ENCODE measurements at places on chromosomes 11 and 22.

- DNase-seq: no peak
Measured at GRCh38 chr11:67027483-67027930, 4.6 kb downstream of the SYT12 start.

DNA sequence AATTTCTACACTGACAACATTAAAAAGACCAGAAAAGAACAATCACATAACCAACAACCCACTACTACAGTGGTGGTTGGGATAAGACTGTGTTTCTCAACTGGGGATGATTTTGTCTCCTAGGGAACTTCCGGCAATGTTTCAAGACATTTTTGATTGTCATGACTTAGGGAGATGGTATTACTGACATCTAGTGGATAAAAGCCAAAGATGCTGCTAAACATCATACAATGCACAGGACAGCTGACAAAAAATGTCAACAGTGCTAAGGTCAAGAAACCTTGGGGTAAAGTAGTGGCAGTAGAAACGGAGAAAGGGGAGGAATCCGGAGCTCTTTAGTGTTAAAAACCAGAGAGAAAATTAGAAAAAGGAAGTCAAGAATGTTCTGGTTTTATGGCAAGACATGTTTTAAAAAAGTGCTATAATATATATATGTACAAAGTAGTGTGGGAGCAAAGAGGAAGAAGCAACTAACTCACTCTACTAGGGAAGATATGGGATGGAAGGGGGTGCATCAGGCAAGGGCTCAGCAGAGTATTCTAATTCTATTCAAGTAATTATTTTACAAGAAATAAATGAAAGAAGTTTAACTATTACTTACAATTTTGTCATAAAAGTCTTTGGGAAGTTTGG lies 37.2 kb downstream of the CKAP5 start:
- peak; percentile 58 for DNase-seq

- no peak for DNase-seq
Measured at GRCh38 chr11:123072332-123072761, 10.4 kb upstream of the HSPA8 start.

GRCh38 chr22:19412478-19412877 lies 19.1 kb downstream of the HIRA start:
- no peak for DNase-seq

- no peak for DNase-seq
Measured at GRCh38 chr11:91421641-91422040, 803.0 kb upstream of the FAT3 start.

DNA sequence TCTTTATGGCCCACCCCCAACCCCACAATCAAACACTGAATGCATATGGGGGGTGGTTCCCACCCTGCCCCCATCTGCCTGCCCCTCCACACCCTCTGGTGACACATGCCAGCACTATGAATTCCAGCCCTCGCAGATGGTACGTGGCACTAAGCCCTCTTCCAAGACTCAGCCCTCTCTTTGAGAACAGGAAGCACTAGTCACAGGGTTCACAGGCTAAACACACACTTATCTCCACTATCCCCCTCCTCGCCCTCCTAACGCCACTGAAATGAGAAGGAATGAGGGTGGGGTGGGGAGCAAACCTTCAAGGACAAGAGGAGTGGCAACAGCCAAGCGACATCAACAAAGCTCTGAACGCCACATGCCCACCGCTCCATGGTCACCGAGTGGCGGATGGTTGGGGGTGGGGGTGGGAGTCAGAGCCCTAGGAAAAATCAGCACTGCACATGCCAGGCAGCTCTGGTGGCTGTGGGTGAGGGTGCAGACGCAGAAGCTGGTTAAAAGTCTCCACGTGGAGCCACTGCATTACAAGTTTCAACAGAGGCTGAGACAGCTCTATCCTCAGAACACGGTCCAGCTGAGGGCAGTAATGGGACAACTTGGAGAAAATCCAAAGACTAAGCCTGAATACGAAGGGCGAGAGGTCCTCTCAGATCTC lies 33.6 kb downstream of the TMEM184B start:
- DNase-seq: peak; percentile 83

DNA sequence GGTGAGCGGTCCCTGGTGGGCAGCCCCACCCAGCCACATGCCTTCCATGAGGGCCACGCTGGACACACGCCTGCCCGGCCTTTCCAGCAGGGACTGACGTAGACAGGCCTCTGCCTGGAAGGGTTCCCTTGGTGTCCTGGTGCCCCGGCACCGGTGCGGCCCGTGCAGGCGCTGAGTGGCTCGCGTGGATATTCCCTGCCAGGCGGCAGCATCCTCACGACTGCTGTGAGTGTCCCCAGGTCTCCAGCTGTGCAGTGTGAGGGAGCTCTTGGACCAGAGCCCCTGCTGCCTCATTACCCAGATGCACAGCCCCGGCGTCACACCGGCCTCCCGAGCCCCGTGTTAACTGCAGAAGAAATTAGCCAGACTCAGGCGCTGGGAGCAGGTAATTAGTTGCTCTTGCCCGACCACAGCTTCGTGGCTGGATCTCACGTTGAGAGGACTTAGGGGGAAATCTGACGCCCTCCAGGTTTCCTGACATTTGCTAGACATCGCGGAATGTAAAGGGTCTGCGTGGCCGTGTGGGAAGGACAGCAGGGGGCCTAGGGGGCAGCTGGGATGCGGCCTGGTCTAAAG lies 1196.3 kb downstream of the BRD1 start:
- DNase-seq: no peak

GRCh38 chr11:82757660-82758357 lies 24.1 kb upstream of the FAM181B start:
- no peak for DNase-seq

DNA sequence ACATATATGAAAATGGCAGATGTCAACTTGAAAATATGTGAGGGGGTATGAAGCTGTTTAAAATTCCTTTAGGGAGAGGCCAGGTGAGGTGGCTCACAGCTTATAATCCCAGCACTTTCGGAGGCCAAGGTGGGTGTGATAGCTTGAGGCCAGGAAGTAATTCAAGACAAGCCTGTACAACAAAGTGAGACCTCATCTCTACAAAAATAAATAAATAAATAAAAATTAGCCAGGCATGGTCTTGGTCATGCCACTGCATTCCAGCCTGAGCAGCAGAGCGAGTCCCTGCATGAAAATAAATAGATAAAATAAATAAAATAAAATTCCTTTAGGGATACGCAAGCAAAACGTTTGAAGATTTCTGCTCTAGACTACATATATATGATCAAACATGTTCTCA lies 38.1 kb upstream of the FAM181B start:
- no peak for DNase-seq

- DNase-seq: peak; percentile 60
Measured at GRCh38 chr11:27464289-27464696, 8.3 kb downstream of the LGR4 start.

GRCh38 chr11:67538823-67539505 lies 15.7 kb upstream of the CABP2 start:
- DNase-seq: no peak

GRCh38 chr11:77042111-77042726 lies 8.0 kb downstream of the B3GNT6 start:
- no peak for DNase-seq

GRCh38 chr11:93236741-93237675 lies 39.2 kb upstream of the SLC36A4 start:
- peak; percentile 57 for DNase-seq

- DNase-seq: no peak
Measured at GRCh38 chr11:60378354-60378753, at the start of gene MS4A7. TSS of gene MS4A7 (plus strand) at chr11:60378532. CDS start at chr11:60383142, 4,610 bp downstream.

- no peak for DNase-seq
Measured at GRCh38 chr11:128575174-128575960, 12.0 kb downstream of the ETS1 start.

- DNase-seq: peak; percentile 60
Measured at GRCh38 chr11:17063171-17064002, 14.1 kb downstream of the RPS13 start.

- DNase-seq: peak; percentile 77
Measured at GRCh38 chr22:31173386-31174145, 13.6 kb downstream of the RNF185 start.

GRCh38 chr11:9060700-9061111 lies 30.7 kb downstream of the SCUBE2 start:
- DNase-seq: no peak

- no peak for DNase-seq
Measured at GRCh38 chr22:30240541-30241417, 5.8 kb downstream of the LIF start.

DNA sequence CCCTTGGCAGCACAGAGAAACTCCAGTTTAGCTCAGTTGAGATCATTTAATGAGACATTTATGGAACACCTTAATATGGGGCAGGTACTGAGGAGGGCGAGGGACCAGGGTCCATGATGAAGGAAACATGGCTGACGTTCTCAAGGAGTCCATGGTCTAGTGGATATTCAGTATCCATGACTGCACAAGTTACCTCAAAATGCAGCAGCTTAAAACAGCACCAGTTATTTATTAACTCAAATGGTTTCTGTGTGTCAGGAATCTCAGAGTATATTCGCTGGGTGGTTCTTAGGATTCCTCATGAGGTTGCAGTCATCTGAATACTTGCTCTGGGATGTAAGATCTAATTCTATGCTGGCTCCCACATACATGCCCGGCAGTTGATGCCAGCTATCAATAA lies 346.8 kb downstream of the LARGE1 start:
- no peak for DNase-seq

- DNase-seq: peak; percentile 86
Measured at GRCh38 chr22:19909350-19910179, 32.0 kb upstream of the COMT start.

- no peak for DNase-seq
Measured at GRCh38 chr22:30564761-30565119, 9.7 kb downstream of the GAL3ST1 start.

DNA sequence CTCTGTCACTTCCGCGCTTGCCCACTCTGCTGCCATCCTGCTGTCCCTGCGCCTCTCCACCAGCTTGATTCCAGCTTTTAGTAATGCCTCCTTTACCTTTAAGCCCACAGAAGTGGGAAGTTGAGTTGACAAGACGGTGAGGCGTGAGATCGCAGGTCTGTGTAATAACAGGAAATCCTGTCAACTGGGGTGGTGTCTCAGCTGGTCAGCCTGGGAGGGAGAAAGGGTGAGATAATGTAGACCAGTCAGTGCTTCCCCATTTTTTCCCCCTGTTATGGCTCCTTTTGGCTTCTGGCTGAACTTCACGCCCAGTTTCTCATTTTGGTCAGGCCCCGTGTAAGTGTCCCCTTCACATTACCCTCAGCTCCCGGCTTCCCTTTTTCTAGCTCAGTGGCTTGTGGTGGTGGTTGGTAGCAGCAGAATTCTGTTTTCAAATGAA lies 98.9 kb downstream of the TRAF6 start:
- DNase-seq: peak; percentile 38

DNA sequence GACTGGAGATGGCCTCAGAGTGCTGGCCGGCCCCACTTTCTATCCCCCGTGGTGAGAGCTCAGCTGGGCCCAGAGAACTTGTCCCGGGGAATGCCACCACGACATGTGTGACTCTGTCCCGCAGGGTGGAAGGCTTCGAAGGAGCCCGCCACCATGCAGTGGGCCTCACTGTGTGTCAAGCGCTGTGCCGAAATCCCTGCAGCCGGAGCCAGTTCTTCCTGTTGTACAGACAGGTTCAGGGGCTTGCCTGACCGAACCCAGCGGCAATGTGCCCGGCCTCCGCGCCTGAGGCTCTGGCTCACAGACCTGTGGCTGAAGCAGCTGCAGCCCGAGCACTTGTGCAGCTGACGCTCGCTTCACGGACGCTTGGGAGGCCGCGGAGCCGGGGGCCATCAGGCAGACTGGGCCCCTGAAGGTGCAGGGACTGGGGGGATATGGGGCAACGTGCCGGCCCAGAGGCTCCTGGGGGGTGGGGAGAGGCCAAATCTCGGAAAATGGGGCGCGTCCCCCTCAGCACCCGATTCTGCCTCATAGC lies 650 bp downstream of the PPM1F start:
- peak; percentile 48 for DNase-seq

DNA sequence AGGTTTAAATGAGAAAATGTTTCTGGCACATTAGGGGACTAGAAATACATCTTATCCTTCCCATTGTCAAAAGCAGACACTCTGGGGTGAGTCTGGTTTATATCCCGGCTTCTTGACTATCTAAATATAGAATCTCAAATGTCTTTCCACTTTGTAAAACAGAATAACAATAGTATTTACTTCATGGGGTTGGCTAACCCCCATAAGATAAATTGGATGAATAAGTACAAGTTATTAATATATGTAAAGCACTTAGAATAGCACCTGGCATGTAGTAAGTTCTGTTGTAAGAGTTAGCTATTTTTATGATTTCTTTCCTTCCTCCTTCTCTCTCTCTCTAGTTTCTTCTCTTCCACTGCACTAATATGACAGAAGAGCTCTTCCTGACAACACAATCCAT lies 499.1 kb downstream of the INSC start:
- DNase-seq: no peak

DNA sequence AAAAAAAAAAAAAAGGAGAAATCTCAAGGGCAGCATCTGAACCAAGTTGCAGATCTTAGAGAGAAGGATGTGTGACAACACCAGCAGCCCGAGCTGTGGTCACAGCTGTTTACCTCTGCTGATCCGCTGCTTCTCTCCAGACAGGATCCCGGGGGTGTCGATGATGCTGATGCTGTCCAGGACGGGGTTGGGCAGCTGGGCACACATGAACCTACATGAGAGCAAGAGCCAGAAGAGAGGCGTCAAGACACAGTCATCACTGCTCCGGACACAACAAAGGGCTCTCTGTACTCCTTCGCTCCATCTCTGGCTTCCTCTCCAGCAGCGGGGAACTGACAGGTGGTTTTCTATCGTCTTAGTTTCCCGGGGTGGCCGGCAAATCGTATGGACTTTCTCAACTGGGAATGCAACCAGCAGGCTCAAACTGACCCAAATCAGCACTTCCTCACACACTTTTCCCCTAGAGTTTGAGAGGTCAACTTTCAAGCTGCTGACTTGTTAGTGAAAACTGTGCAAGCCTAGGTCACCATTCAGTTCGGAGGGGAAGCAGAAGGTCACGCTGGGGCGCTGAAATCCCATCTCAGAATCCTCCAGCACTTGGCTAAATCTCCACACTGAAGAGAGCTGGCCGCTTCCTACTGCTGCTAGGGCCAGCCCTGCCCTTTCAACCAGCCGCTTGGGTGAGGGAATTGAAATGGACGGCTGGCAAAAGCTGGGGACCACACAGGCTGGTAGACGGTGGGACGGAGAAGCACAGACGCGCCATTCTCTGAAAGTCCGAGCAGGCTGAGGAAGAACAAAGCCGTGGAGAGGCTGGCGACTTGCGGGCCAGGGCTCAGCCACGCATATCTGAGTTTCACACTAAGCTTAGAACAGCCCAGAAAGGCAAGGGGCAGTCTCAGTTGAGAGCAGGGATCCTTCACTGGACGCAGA lies 3.8 kb downstream of the EHD1 start:
- DNase-seq: no peak

GRCh38 chr11:116454020-116454645 lies 318.7 kb downstream of the BUD13 start:
- DNase-seq: peak; percentile 53

GRCh38 chr11:114291381-114291780 lies 4.8 kb upstream of the NNMT start:
- peak; percentile 84 for DNase-seq

All from fibroblast of pulmonary artery (primary cell).